M059J (cell line): ENCODE measurements at places on chromosomes 3 and 15. TPM values are rescaled to one million over a fixed set of nuclear protein-coding genes. Genes with fewer than 3 reads are reported as not detected.

GRCh38 chr3:38371541-38372213 lies 25.1 kb downstream of the XYLB start:
- no peak for DNase-seq

DNASE1L3 gene
- total RNA-seq, result not detected in 2 replicates

GRCh38 chr3:10505791-10506585 lies 602 bp upstream of the ATP2B2 start:
- no peak for DNase-seq

TMEM202 gene
- total RNA-seq, result not detected in 2 replicates

GRCh38 chr15:99536422-99537040 lies 29.3 kb upstream of the MEF2A start:
- DNase-seq, result peak; percentile 95

DNA sequence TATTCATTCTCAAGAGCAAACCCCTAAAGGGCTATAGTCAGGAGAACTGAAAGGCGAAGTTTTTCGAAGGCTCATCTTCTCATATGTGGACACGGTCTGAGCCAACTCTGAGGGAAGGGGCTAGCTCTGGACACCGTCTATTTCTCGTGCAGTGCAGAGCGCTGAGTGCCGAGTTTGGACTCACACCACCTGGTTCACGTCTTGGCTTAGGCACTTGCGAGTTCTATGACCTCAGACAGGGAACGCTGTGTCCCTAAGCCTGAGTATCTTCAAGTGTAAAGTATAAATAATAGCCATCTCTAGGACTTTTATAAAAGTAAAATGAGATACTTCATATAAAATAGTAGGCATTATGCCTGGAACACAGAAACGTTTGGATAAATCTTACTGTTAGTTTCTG lies 223.7 kb downstream of the FMN1 start:
- DNase-seq, result no peak

PLS1 gene
- total RNA-seq, result 13.9 and 17.1 TPM in 2 replicates

LMAN1L gene
- total RNA-seq, result not detected in 2 replicates

NUP210 gene
- total RNA-seq, result 3.5 and 8.5 TPM in 2 replicates

DNA sequence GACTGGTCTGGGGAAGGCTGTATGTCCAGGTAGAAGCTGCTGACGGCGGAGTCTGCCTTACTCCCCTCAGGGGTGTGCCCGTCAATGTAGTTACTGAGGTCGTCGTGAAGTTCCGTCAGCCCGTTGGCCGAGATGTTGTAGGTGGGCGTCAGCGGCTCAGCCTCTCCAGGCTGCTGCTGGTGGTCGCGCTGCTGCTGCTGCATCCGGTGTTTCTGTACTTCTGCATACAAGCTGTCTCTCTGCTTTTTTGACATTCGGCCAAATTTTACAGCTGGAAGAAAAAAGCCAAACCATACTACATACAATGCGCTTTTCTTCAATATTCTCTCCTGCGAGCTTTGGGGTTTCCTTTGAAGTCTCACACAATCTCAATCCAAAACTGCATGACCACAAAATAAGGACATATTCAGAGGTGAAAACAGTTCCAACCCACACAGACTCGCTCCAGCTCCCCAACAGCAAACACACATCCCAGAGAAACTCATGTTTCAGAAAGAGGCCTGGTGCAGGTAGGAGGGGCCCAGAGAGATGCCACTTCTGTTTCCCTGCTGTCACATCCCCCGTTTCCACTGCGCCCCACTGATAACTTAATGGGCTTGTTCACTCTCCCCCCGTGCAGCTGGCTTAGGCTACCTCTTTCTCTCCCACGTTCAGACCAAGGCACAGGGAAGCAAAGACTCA lies 32.5 kb upstream of the ICE2 start:
- no peak for DNase-seq

HDC gene
- total RNA-seq, result 0.05 and 0.10 TPM in 2 replicates

GRCh38 chr3:7744850-7745249 lies 756.8 kb upstream of the LMCD1 start:
- no peak for DNase-seq

DNA sequence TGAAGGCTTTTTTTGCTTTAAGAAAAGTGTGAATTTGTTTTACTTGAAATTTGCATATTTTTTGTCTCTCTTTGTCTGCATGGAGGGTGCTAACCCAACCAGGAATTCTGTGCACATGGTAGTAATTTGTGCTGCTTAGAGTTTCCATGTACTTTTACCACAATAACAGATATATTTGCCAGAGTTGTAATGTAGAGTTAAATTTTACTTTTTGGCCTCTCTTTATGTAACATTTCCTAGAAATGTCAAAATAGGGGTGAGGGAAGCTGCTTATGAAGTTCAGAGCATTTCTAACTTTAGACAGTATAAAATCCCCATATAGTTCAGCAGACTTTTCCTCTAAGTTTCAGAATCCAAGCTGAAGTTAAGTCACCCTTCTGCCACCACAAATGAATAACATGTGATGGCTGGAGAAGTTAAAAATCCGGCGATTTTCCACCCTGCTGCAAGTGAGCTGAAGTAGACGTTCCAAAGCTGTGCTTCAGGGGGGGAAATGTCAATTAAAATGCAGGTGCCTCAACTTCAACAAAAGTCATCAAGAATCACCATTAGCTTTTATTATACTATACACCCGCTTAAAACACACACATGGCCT lies 385.7 kb upstream of the NR2F2 start:
- DNase-seq, result no peak

KLHL40 gene
- total RNA-seq, result not detected in 2 replicates

- peak; percentile 66 for DNase-seq
These were observed 10.6 kb upstream of the PCSK6 start for GRCh38 chr15:101499863-101500713.

TP63 gene
- 0.07 TPM in 1 of 2 replicates, not detected in the other for total RNA-seq

DNA sequence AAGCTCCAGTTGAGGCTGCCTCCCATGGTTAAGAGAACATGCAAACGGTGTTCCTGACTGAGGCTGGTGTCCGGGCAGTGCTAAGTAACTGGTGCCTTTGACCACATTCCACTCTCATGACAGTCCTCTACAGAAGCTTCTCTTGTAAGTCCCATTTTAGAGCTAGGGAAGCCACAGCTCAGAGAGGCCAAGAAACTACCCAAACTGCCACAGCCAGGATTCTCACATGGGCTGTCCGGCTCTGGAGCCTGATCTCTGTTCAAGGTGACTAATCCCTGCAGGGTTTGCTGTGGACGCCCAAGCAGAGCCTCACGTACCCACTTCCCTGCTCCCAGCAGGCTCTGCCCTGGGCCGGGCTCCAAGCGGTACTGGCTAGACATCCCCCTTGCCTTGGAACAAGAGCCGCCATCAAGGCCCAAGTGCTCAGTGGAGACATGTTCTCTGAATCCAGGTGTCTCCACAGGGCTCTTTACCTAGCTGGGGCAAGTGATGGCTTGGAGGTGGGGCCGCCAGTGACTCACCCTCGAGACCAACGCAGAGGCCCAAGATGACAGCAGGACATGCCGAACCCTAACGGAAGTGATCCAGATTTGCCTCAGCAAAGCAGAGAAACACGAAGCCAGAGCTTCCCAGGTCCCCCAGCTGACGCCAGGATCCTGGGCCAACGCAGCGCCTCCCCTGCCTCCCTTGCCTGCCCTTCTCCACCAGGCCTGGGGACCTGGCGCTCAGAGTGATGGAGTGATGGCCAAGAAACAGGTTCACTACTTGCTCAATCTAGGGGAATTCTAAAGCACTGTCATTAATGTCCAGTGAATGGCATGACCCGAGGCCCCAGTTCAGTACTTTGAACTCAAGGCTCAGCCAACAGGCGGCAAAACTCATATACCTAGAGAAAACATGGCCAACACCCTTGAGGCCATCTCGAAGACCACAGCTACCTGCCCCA lies 24.4 kb downstream of the KLHL25 start:
- DNase-seq, result no peak

GOLGA8G gene
- total RNA-seq, result 0.07 and 0.12 TPM in 2 replicates

ACTC1 gene
- total RNA-seq, result 2.9 and 8.8 TPM in 2 replicates

GRCh38 chr15:77064539-77065308 lies 6.2 kb downstream of the TSPAN3 start:
- DNase-seq, result peak; percentile 71

CCDC13 gene
- 0.62 TPM in 1 of 2 replicates, not detected in the other for total RNA-seq

DNA sequence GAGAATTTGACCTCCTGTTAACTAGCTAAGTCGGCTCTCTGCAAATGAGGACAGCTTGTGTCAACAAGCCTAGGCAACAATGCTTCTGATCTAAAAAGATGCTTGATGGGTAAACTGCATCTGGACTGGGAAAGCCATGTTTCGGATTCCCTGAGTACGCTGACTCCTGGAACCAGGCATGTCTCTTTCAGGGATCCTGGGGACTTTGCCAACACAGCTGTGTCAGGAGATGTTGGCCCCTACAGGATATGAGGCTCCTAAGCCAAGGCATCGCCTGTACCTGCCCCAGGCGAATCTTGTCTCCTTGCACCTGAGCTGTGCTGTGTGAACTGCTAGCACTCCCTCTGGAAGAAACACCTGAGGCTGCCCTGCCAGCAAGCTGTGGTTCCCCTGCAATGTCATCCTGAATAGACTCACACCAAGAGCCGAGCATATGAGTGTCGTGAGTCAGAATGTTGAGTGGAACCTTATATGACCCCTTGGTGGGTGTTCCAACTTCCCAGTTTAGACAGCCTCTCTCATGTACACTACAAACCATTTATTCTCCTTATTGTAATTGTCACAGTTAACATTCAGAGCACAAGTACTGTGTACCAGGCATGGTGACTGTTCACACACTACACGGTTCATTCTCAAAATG lies 17.0 kb downstream of the EOGT start:
- peak; percentile 9 for DNase-seq

DNA sequence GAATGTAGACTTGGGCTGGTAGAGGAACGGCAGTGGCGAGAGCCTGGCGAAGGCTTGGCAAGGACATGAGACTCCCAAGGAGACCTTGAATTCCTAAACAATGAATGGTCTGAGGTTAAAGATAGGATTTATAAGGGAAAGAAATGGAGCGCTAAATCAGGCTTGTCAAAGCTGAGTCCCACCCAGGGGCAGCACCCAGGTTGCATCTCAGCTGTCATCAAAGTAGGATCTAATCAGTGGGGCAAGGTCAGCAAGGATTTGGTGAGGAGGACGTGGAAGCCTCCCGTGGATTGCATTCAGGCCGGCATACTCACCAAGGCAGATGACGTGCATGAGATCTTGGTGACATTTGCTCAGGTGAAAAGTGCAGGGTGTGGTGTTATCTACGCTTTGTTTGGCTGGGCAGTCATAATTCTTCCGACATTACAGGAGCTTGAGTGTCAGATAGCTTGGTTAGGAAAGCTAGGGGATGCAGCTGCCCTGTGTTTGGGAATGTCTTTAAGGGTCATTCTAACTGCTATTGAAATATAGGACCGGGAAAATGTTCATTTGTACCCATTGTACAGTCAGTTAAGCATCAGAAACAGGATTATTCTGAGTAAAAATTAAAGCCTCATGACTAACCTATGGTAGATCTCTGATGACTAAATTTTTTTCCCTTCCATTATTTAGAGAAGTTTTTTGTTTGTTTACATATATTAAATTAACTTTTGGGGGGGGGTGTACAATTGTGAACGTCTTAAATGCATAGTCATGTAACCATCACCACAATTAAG lies 99.4 kb upstream of the TSC22D2 start:
- DNase-seq, result peak; percentile 67

DNA sequence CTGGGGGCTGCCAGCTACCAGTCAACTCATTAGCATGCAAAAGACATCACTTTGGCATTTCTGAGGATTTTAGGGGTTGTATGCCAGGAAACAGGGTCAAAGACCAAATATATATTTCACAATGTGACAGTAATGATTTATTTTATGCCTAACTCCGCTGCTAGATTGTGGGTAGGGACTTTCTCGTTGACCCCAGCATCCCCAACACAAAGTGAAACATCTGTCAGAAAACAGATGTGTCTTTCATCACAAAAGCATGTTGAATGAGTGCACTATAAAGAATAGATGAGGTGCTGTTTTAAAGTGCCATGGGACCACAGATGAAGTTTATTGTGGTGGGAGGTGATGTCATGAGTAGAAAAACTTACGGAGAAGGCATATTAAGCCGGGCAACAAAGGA lies 59.7 kb downstream of the ITPR1 start:
- DNase-seq, result no peak

DNA sequence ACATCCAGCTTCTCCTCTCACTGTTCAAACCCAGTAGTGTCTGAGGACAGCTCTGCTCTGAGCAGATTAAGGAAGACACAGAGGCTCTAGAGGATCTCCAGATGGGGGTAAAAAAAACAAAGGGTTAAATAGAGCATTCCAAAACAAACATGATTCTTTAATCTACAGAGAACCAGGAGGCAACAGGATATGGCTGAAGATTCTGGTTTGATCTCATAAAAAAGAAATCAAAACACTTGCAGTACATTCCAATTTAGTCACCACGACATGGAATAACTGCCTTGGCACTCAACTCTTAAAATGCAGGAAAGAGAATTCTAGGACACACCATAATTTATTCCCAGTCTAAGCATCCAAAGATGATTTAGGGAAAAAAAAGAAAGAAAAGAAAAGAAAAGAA lies 32.0 kb downstream of the TM4SF4 start:
- peak; percentile 76 for DNase-seq
